Activated CD8-positive, alpha-beta memory T cell treated with anti-CD3 and anti-CD28 coated beads, Interleukin-2, amount 50 U/mL, for 4 hours (primary cell): ENCODE measurements at places on chromosomes 5 and 9.

DNA sequence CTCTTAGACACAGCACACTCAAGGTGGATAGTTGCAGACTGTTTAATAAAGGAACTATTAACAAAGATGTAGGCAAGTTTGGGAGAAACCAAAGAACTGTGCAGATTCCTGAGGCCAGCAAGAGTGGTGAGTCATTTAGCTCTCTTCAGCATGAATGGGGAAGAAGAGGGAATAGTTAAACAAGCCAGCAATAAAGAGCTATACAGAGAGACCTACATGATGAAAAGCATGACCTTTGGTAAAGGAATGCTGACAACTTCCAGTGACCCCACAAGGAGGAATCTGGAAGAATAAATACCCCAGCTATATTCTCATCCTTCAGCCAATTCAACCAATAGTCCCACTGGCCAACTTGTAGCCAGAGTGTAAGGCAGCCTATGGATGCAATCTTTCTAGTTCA lies 706.0 kb upstream of the GRAMD2B start:
- DNase-seq, result no peak

- no peak for DNase-seq
Observed at GRCh38 chr5:9605041-9605838, 24.9 kb downstream of the TAS2R1 start.

- DNase-seq, result no peak
Observed at GRCh38 chr9:28073270-28073669, 500.0 kb upstream of the C9orf72 start.

DNA sequence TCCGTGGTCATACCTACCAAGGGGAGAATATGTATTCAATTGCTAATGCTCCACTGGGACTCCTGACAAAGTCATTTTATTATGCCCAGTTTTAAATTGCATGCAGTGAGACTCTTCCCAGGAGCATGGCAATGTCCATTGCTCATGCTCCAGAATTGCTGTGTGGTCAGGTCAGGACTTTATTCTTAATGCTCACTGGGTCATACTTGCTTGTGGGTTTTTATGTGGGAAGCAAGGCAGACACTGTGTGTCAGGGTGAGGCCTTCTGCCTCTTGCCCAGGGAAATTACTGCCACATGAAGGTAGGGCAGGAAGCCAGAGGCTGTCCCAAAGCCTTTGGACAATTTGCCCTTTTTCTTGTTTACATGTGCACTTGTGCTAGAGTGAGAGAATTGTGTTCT lies 164.6 kb upstream of the MEF2C start:
- no peak for DNase-seq

- DNase-seq, result no peak
Observed at GRCh38 chr5:58378613-58379390, 81.1 kb downstream of the PLK2 start.

DNA sequence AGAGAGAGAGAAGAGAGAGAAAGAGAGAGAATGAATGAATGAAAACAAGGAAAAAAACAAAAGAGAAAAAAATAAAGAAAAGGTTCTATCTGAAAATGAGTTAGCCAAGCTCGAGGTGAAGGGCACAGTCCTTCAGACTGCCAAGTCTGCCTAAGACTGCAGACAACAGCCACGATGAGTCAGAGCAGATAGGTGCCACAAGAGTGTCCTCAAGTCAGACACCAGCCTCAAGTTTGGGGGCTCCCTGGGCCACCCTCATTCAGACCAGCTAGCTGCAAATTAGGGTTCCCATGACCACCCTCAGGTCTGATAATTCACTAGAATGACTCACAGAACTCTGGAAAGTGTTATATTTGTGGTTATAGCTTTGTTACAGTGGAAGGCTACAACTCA lies 13.9 kb upstream of the HABP4 start:
- DNase-seq, result no peak

- DNase-seq, result peak; percentile 9
Observed at GRCh38 chr5:1317921-1318565, 23.2 kb upstream of the TERT start.

DNA sequence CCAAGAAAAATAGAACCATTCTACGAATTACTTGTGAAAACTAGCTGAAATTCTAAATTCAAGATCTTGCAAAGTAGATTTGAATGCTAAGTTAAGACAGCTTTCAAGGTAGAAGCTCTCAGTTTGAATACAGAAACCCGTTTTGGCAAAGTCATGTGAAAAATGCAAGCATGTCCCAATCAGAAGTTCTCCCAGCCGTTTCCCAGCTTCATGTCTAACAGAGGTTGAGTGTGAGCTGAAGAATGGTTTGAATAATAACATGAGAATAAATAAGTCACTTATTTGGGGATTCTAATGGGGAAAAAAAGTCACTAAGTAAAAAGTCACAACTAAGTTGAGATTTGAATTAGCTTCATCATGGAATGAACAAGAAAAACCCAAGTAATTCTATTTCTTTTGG lies 152.5 kb upstream of the MAP3K1 start:
- no peak for DNase-seq

DNA sequence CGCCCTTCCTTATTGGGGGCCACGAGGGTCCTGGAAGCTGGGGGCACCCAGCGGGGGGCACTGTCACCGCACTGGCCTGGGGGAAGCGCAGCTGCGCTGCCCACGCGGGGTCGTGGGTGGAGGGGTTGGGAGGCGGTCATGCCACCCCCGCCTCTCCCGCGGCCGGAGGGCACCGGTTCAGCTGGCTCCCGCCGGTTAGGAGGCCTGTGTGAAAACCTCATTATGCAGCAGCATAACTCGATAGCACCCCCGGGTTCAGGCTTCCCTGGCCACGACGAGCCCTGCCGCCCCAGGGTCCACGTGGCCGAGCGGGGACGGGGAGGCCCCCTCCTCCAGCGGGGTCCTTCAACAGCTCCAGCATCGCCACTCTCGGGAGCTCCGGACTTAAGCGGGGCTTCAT lies 91.2 kb upstream of the ERCC6L2 start:
- no peak for DNase-seq

- DNase-seq, result peak; percentile 61
Observed at GRCh38 chr5:138753794-138754698, 821 bp downstream of the CTNNA1 start.

DNA sequence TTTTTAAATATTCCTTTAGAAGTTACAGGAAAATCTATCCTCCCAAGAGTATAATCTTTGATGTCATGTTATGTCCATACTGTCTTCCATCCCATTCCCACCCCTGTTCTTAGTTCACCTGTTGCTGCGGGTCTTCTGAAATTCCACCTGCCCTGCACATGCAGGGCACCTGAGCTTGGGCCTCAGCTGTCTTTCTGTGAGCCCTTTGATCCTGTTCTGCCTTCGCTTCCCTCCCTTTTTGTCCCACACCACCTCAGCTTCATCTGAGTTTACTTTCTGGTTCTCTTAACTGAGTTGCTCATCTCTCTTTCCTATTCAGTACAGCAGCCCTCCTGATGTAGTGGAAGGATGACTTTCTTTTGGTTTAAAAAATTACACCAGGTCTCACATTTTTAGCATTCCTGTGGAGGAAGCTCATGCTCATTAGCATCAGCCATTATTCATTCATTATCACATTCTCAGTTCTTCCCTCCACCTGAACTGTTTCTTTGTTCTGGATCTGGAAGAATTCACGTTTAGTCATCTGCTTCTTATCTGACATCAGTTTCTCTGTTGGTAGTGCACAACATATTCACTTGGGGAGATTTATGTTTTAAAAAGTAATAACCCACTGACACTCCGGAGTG lies 211.0 kb downstream of the ADCY2 start:
- DNase-seq, result no peak

DNA sequence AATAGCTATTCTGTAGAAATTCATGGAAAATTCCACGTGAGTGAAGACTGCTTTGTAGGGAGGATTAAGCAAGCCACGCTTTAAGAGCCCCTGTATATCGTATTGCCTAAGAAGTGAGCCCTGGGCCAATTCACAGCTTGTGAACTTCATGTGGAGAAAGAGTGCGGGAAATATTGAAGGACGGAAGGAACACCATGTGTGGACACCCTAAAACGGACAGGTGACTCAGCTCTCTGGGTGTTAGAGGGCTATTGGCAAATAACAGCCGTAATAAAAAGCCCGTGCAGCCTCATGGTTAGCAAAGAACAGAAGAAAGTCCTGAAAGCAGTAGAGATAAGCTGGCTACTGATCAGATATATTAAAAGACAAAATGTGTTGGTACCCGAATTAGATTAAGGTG lies 26.4 kb downstream of the ZNF366 start:
- DNase-seq, result no peak

DNA sequence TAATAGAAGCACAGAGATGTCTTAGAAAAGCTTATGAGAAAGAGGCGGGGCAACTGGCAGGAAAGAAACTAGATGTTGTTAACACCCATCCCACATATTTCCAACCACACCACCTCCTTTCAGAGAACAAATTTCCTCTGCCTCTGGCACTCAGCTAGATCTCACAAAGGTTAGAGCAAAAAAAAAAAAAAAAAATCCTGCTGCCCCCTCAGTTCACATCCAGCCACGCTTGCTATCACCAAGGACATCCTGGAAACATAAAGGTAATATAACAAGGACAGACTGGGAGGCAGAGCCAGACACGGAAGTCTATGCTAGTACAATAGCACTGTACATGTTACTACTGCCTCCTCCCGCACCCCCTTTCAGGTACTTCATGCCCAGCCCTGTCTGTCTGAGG lies 238.0 kb upstream of the PTGER4 start:
- DNase-seq, result peak; percentile 34

GRCh38 chr5:40841068-40841805 lies at the start of gene CARD6:
Gene CARD6, plus strand, starts transcription at chr5:40841367. Its CDS starts 16 bp downstream, at chr5:40841383.
- DNase-seq, result no peak

DNA sequence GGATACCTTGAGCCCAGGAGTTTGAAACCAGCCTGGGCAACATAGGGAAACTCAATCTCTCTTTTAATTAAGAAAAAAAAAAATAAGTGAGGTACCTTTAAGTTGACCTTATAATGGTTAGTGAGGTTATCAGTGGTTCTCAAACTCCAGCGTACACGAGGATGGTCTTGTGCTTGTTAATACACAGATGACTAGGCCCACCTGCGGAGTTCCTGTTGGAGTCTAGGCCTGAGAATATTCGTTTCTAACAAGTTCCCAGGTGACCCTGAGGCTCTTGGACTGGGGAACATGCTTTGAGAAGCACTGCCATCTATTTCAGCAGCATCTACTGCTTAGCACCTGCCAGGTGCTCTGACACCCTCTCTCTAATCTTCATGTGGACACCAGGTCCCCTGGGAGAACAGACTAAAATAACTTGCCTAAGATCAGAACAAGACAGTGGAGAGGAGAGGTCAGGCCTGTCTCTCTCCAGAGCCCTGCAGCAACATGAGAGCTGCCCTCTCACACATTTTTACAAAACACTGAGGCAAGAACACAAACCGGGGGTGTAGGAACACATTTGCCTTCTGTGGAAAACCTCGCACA lies 24.6 kb downstream of the TLE1 start:
- DNase-seq, result no peak

DNA sequence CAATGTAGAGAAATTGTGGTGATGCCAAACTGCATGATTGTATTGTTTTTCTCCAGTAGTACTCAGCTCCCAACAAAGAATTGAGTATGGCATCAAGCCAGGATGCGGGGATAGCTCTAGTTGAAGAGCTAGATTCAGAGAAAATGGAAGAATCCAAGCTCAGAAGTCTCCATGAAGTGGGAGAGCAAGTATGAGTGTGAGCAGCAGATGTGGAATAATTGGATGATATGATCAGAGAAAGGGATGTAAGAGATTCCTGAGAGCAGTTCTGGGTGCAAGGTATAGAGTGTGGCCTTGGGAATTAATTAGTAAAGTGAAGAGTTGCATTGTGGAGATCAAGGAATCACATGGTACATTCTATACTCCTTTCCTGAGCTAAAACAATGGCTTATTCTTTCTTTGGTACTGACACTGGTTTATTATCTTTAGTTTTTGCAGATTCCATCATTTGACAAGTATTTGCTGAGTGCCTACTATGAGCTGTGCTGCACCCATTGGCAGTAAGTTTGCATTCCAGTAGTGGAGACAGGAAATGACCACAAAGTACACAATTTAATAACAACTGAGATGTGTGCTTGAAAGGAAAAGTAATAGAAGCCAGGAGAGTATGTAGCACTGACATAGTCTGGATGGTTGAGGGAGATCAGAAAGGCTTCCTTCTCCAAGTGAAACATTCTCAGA lies 177.1 kb downstream of the CPLANE1 start:
- no peak for DNase-seq

GRCh38 chr5:86442036-86442745 lies 175.6 kb upstream of the COX7C start:
- no peak for DNase-seq

DNA sequence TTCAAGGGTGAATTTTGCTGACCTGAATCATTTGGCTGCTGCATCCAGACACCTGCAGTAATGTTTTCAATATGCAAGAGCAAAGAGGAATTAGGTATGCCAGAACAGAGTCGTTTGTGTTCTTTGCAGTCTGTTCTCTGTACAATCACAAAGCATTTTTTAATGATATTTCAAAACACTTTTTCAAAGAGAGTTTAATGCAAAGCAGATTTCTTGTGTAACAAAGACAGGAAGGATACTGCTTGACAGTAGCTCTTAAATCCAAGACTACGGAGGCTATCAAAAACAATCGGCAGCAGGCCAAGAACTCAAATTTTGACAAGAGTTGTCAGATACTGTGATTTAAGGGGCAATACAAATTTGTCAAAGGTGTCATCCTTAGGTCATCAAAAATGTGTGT lies 341.9 kb downstream of the GADD45G start:
- no peak for DNase-seq

DNA sequence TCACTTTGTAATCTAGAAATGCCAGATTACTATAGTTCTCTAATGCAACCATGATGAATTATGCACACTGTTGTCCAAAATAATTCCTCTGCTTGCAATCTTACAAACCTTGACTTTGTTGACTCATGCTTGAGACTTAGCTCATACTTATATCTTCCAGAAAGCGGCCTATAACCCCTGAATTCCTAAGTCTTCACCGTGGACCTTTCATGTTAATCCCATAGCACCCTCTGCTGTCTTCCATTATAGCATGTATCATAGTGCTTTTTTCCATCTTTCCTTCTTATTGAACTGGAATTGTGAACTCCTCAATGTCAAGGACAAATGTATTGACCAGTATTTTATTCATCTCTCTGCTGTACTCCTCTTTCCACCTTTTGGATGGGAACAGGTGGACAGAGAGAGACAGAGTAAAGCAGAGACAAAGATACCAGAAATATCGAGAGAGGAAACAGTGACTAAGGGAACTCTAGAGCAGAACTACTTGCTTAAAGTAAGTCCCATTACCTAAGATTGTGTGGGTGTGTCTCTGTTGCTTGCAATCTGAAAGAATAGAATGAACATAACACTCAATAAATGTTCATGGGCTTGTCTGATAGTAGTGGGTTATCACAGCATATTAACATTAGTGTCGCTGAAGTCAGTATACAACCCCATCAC lies 110.0 kb downstream of the LURAP1L start:
- DNase-seq, result no peak

DNA sequence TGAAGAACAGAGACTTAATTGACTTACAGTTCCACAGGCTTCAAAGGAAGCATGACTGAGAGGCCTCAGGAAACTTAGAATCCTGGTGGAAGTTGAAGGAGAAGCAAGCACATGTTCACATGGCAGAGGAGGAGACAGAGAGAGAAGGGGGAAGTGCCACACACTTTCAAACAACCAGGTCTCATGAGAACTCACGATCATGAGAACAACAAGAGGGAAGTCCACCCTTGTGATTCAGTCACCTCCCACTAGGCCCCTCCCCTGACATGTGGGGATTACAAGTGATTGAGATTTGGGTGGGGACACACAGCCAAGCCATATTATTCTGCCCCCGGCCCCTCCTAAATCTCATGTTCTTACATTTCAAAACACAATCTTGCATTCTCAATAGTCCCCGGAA lies 19.5 kb downstream of the NR3C1 start:
- no peak for DNase-seq
